ENCODE measurements at places on chromosomes 4 and X. TPM values are rescaled to one million over a fixed set of nuclear protein-coding genes. Genes with fewer than 3 reads are reported as not detected.

The POU4F2 gene
- total RNA-seq = not detected

The BEX1 gene
- total RNA-seq = 12.1 TPM

The REELD1 gene
- total RNA-seq = 1.4 TPM

The TSPAN5 gene
- total RNA-seq = 45.3 TPM

- H3K36me3 ChIP-seq = no peaks in the 10 kb centered on the region
- no peaks in the 10 kb centered on the region for H3K4me1 ChIP-seq
- no peak overlapping the region for H3K27ac ChIP-seq
- H3K27me3 ChIP-seq = no peaks in the 10 kb centered on the region
- H3K4me3 ChIP-seq = no peak overlapping the region
Observed at GRCh38 chr4:1597021-1597931, 86.8 kb downstream of the FAM53A start.

- no peak for DNase-seq
- no peak overlapping the region for H3K4me3 ChIP-seq
- H3K4me1 ChIP-seq = no peaks in the 10 kb centered on the region
- H3K27me3 ChIP-seq = no peaks in the 10 kb centered on the region
- no peak overlapping the region for H3K27ac ChIP-seq
Observed at GRCh38 chrX:21847342-21847741, 7.9 kb downstream of the MBTPS2 start.

DNA sequence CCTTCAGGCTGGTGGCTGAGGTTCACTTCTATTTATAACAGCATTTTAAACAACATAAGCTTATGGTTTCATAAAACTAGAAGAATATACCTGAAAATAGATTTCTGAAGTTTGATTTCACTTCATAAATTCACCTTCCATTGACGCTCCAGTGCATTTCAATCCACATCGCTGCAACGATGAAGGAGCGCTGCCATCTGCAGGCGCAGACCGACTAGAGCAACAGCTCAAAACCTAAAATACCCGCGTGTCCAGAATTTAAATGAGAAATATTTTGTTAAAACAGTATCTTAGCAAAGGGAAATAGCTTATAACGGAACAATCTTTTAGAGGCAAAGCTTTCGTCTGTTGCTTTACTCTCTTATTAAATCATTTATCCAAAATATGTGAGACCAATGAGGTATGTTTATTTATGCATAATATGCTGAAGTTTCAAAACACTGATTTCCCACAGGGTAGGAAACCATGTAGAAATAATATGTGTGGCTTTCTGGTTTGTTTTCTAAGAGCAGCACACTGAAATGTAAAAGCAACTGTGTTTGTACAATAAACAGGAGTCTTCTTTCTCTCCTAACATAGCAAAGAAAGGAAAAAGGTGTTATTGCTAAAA, 816.4 kb upstream of the FRG1 start:
- H3K4me1 ChIP-seq = no peaks in the 10 kb centered on the region
- H3K4me3 ChIP-seq = no peak overlapping the region
- no peak overlapping the region for H3K27ac ChIP-seq
- no peaks in the 10 kb centered on the region for H3K36me3 ChIP-seq
- no peaks in the 10 kb centered on the region for H3K27me3 ChIP-seq
- no peak for DNase-seq

- no peak for DNase-seq
- H3K27ac ChIP-seq = no peak overlapping the region
- H3K4me3 ChIP-seq = no peak overlapping the region
- H3K4me1 ChIP-seq = no peaks in the 10 kb centered on the region
- H3K36me3 ChIP-seq = no peaks in the 10 kb centered on the region
Observed at GRCh38 chr4:123305736-123306135, 90.9 kb upstream of the SPRY1 start.

Measured in uterus (tissue), 4 donors.